ENCODE measurements at places on chromosomes 7 and 10.

- no peak for DNase-seq
These were observed 98.2 kb upstream of the ZNF32 start for GRCh38 chr10:43746906-43747305.

DNA sequence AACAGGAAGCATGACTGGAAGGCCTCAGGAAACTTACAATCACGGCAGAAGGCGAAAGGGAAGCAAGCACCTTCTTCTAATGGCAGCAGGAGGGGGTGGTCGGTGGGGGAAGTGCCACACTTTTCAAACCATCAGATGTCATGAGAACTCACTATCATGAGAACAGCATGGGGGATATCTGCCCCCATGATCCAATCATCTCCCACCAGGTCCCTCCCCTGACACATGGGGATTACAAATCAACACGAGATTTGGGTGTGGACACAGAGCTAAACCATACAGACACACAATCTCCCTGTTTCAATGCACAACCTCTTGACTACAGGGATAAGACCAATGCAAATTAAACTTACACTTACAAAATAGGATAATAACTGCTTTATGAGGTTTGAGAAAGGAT lies 97.6 kb downstream of the SGMS1 start:
- DNase-seq: no peak

DNA sequence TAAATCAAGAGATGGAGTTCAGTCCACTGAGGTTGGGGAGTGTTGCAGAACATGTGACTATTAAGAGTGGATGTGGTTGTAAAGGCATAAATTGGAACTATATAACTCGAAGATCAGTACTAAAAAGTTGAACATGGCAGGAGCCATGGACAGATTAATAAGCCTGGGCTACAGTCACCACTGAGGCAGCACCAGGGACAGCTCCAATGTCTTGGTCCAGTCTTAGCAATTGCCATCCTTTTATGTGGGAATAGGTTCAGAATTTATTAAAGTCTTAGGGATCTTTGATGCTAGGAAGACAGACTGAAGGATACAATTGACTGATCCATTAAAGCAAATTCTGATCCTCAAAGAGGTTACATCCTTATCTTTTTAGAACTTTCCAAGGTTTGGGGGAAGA lies 156.6 kb downstream of the ADRA2A start:
- no peak for DNase-seq

GRCh38 chr10:83492004-83492403 lies 647.3 kb upstream of the GHITM start:
- DNase-seq: no peak

DNA sequence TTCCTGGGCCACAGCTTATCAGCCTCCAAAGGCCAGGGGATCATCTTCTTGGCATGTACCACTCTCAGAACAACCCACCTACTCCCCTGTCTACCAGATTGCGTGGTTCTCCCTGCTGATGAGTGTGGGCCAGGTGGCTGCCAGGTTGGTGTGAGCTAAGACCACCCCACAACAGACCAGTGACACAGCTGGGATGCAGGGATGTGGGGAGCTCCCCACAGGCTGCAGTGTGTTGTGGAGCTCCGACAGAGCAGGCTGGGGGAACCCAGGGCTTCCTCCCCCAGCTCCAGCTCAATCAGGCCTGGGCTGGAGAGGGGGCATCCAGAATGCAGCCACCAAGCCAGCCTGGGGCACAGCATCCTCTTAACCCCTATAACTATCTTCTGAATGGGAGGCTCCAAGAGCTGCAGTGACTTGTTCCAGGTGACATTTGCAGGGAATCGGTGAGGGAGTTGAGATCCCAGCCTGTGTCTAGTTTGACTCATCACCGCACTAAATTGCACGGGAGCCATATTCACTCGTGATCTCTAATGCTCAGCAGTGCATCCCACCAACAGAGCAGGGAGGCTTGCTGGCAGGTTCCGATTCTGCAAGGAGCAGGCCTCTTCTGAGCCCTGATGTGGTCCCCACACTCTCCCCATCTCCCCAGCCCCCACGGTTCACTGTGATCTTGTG lies 596 bp upstream of the GDF2 start:
- no peak for DNase-seq

DNA sequence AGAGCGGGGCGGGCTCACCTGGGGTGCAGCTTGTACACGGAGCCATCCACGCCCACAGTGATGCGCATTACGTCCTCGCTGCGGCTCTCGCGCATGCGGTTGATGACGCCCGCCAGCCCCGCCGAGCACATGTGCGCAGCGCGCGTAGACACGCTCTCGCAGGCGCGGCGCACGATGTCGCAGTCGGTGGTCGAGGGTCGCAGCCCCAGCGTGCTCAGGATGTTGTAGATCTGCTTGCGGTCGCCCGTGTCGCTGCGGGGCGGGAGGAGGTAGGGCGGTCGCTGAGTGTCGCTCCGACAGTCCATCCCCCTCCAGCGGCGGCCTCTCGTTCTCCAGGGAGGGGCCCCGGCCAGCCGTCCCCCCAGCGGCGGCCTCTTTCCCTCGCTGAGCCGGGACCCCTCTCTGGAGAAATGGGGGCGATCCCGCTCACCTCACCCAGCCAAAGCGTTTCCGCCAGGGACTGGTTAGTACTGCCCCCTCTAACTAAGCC lies 4.4 kb upstream of the MYL7 start:
- peak; percentile 40 for DNase-seq

All from T-helper 2 cell treated with Interferon-gamma antibody and Interleukin-4, amounts not matched to agents 5 μg/mL and 100 μg/mL, for 36 hours (primary cell).